ENCODE measurements at places on chromosomes 13 and 19. TPM values are rescaled to one million over a fixed set of nuclear protein-coding genes. Genes with fewer than 3 reads are reported as not detected.

The PEG3 gene
- polyA plus RNA-seq = not detected

The FSD1 gene
- 3.2 TPM for polyA plus RNA-seq

The ARL11 gene
- 3.3 TPM for polyA plus RNA-seq

The TNNT1 gene
- not detected for polyA plus RNA-seq

The GPR183 gene
- 150 TPM for polyA plus RNA-seq

The TMEM190 gene
- not detected for polyA plus RNA-seq

The SRRM5 gene
- 1.9 TPM for polyA plus RNA-seq

The PSG3 gene
- not detected for polyA plus RNA-seq

The ALG5 gene
- polyA plus RNA-seq = 15.2 TPM

The POSTN gene
- polyA plus RNA-seq = not detected

The NKPD1 gene
- 0.36 TPM for polyA plus RNA-seq

The MBNL2 gene
- 6.9 TPM for polyA plus RNA-seq

The FCER2 gene
- polyA plus RNA-seq = 497 TPM

Measured in B cell (primary cell).